HL-60 (cell line): ENCODE measurements at places on chromosomes 7 and 10.

DNA sequence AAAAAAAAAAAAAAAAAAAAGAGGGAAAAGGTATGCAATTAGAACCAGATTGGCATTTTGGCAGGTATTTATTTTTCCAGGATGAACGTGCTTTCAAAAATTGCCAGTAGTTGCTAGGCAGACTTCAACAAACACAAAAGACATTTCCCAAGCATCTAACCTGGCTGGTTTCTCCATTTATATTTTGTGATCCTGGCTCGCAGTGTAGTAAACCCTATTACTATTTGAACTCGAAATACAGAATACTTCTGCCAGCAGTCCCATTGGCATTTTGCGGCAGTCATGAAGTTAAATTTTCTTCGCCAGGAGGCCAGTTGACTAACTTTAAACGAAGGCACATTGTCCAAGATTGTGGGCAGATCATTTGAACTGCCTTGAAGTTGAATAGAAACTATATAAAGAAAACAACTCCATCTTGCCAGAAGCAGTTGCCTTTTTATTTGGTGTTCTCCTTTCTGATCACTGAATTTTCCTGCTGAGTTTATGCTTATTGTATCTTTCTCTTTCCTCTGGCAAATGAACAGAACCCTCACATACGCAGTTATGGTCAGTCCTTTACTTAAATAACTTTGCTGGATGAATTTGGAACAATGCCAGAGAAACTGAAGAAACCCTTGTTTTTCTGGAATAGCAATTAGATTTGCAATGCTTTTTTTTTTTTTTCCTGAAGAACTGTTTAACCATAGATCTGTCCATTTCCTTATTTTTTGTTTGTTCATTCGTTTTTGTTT, 132.9 kb downstream of the BICC1 start:
- DNase-seq: no peak

- no peak for DNase-seq
Measured at GRCh38 chr7:101781439-101781838, 36.0 kb upstream of the CUX1 start.

DNA sequence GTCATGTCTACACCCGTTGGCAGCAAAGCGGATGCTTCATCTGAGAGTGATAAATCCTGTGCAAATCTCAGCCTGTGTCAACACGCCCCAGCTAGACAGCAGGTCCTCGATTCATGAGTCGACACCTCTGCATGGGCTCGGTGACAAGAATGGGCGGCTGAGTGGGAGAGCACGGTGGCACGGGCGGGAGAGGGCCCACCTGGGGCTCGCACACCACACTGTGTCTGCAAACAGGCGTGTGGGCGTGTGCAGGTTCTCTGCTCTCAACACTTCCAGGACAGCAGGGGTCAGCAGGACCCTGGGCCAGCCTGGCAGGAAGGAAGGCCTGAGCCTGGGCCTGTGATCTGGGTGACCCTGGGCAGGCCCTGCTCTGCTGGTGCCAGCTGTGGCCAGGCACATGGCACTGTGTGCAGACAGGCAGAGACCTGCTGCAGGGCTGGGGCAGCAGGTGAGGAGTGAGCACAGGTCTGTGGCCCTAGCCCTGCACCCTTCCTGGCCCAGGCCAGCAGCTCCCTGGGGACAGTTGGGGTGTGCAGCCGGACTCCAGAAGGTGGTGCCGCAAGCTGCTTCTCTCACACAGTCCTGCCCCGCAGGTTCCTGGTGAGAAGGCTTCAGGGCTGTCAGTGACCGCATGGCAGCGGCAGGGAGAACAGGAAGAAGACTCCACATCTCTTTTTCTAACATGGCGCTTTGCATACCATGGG, 216.4 kb downstream of the ELFN1 start:
- peak; percentile 82 for DNase-seq

DNA sequence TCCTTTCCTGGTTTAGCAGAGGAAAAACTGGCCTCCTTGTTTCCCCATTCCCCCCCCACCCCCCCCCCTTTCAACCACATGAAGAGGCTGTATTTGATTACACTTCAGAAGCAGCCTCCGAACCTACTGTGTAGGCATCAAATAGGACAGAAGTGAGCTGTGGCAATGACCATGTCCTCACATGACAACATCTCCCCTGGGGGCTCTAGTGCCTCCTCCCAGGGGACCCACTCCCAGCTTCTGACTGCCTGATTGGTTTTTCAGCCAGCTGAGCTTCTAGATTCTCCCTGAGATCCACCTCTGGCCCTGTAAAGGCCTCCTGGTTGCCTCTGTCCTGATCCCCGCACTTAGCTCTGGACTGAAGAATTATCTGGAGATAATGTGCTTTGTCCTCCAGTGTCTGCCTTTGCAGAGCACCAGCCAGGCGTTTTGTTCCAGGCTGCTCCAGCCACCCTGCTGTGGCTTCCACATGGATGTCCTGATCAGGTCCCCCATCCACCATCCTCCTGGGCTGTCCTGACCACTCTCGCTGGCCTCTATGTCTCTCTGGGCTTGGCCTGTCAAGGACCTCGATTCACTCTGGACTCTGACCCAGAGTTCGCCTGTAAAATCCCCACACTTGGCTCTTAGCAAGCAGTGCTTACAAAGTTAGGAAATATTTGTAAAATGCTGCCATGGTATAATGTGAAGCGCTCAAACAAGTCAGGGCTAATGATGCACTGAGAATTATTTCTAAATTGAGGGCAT, 42.4 kb upstream of the TOMM7 start:
- no peak for DNase-seq

- DNase-seq: no peak
Measured at GRCh38 chr10:62648921-62649320, 155.6 kb upstream of the ADO start.

- no peak for DNase-seq
Measured at GRCh38 chr10:132264966-132265889, 42.5 kb downstream of the STK32C start.

GRCh38 chr7:132424821-132425724, 151.2 kb downstream of the PLXNA4 start:
- DNase-seq: no peak

DNA sequence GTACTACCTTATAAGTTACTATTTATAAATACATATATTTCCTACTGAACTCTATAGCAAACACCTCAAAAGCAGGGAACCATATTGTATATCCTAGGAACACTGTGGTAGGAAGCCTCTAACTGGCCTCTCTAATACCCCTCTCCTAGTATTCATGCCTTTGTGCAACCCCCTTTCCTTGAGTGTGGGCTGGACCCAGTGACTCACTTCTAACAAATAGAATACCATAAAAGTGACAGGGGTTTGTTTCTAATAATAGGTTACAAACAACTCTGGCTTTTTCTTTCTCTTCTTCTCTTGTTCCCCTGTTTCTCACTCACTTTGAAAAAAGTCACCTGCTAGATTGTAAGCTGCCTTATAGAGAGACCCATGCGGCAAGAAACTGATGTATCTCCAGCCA, 51.6 kb upstream of the MACC1 start:
- DNase-seq: no peak

GRCh38 chr10:52631146-52631545, 141.4 kb downstream of the MBL2 start:
- DNase-seq: no peak

DNA sequence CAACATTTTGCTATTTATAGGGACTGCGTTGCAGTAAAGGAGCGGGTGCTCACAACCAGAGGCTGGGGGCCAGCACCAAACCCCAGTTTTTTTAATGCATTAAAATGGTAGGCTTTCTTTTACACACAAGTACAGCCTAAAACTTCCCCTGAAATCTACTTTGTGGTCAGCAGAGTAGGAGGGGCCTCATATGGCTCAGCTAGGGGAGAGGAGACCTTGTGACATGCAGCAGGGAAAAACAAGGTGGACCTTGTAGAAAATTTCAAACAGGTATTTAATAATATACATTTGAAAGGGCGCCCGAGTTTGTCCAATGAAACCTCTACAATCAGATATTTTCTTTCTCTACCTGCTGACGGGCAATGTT, 1.4 kb downstream of the CCDC136 start:
- DNase-seq: no peak

- DNase-seq: peak; percentile 18
Measured at GRCh38 chr10:103278862-103279298, 1.9 kb downstream of the INA start.

DNA sequence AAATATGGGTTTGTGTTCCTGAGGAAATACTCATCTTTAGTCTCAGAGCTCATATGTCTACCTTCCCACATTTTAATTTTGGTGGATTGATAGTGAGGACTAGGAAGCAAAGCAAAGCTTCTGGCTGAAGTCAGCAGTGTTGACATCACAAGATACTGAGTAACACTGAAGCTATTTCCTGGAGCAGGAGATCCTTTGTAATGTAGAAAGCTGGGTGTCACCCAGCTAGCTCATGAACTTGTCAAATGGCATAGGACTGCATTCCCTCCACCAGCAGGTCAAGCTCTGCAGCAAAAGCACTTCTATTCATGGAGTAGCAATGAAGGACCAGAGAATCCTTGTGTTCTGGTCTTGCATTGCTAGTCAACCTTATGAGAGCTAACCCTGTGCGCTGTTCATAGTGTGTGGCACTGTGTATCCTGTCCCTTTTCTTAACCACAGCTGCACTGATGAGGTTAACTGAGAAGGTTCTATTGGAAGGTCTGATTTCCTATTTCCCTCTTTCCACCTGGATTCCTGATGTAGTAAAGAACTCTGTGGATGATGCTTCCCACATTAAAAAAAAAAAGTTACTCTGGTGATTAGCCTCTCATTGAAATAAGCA, 94.8 kb upstream of the ZNF804B start:
- DNase-seq: no peak

DNA sequence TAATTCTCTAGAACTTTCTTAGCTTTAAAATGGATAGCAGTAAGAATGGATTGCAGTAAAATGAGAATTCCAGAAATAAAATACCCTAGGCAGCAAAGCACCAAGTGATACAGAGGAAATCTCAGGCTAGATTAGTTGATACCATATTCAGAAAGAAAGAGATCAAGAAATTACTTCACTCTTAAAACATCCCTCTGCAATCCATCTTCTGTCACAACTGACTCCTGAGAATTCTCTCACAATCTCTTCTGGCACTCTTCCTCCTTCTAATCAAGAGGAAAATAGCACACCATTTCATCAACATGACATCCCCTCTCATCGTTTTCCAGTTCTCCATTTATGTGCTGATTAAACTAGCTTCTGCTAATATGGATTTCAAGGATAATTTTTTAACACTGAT, 42.2 kb upstream of the LAMB1 start:
- DNase-seq: no peak

GRCh38 chr10:113320987-113321386, 231.9 kb upstream of the HABP2 start:
- no peak for DNase-seq

- DNase-seq: no peak
Measured at GRCh38 chr7:145633513-145633912, 483.1 kb upstream of the CNTNAP2 start.

- no peak for DNase-seq
Measured at GRCh38 chr10:70784471-70784870, 706 bp downstream of the TBATA start.

- DNase-seq: no peak
Measured at GRCh38 chr10:25651534-25651933, 282.5 kb upstream of the MYO3A start.

- DNase-seq: no peak
Measured at GRCh38 chr10:74314166-74314565, 163.1 kb downstream of the ADK start.

GRCh38 chr10:14181567-14181936, 149.2 kb downstream of the FRMD4A start:
- no peak for DNase-seq

DNA sequence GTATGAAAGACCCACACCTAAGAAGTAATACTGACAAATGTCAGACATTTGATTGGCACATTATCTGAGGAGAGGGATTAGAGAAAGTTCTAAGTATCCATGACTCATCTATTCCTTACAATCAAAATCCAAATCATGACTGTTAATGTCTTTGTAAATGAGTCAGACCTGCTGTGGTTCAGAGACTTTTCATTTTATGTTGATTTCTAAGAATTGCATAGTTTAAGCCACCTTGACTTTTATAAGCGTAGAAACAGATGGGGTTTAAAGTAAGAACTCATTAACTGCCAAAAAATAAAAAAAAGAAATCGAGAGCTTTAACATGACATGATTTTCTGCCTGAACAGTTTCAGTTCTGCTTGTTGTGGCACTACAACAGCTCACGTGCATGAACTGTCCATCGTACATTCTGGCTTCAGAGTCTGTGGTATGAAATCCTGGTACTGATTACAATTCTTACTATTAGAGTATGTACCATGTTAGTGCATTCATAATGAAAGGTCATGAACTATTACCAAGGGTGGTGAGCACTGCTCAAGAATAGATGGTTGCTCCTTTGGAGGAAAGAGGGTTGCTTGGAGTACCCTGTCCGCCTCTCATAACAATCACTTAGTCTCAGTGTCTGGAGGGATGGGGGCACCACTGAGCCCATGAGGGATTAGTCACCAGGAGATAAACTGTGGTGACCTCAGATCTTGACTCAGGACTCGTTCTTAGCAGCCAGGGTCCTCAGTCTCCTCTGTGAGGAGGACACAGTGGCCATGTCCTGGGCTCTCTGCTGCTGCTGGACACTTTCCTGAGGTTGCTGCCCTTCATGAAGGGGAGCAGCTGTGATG, 42.2 kb downstream of the ACSM6 start:
- no peak for DNase-seq

GRCh38 chr10:29648983-29649268, 14.2 kb upstream of the SVIL start:
- no peak for DNase-seq

- no peak for DNase-seq
Measured at GRCh38 chr7:31825576-31825975, 138.6 kb downstream of the PPP1R17 start.

- DNase-seq: no peak
Measured at GRCh38 chr10:71659111-71659634, 60.4 kb downstream of the C10orf105 start.

GRCh38 chr10:3495281-3495680, 289.7 kb downstream of the KLF6 start:
- DNase-seq: no peak

GRCh38 chr10:119283387-119283786, 76.0 kb downstream of the GRK5 start:
- no peak for DNase-seq

- no peak for DNase-seq
Measured at GRCh38 chr7:125126376-125126775, 196.8 kb upstream of the POT1 start.

DNA sequence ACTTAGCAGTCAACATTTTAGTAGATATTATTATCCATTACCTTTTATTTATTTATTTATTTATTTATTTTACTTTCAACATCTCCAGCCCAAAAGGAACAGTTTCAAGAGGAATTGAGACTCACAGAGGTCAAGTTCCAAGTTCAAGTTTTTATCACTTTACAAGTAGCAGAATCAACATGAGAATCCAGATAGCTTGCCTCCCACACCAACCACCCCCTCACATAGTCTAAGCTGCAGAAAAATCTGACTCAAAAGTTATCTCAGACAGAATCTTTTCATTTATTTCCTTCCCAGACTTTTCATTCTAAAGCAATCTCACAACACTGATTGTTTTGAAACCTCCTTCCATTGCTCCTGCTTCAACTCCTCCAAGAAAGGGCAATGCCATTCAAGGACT, 129.6 kb downstream of the GRM3 start:
- DNase-seq: no peak
